Central memory CD4-positive, alpha-beta T cell (primary cell): ENCODE measurements at places on chromosomes 12 and 14.

- no peak for DNase-seq
Observed at GRCh38 chr14:77659831-77660230, 43.4 kb upstream of the SPTLC2 start.

- no peak for DNase-seq
Observed at GRCh38 chr14:102891556-102891955, 30.9 kb upstream of the AMN start.

GRCh38 chr12:127150028-127150427 is 1116.9 kb upstream of the TMEM132C start:
- no peak for DNase-seq

GRCh38 chr12:74647256-74647655 is 109.6 kb downstream of the ATXN7L3B start:
- no peak for DNase-seq

- no peak for DNase-seq
Observed at GRCh38 chr12:21129906-21130305, 1.1 kb upstream of the SLCO1B1 start.

DNA sequence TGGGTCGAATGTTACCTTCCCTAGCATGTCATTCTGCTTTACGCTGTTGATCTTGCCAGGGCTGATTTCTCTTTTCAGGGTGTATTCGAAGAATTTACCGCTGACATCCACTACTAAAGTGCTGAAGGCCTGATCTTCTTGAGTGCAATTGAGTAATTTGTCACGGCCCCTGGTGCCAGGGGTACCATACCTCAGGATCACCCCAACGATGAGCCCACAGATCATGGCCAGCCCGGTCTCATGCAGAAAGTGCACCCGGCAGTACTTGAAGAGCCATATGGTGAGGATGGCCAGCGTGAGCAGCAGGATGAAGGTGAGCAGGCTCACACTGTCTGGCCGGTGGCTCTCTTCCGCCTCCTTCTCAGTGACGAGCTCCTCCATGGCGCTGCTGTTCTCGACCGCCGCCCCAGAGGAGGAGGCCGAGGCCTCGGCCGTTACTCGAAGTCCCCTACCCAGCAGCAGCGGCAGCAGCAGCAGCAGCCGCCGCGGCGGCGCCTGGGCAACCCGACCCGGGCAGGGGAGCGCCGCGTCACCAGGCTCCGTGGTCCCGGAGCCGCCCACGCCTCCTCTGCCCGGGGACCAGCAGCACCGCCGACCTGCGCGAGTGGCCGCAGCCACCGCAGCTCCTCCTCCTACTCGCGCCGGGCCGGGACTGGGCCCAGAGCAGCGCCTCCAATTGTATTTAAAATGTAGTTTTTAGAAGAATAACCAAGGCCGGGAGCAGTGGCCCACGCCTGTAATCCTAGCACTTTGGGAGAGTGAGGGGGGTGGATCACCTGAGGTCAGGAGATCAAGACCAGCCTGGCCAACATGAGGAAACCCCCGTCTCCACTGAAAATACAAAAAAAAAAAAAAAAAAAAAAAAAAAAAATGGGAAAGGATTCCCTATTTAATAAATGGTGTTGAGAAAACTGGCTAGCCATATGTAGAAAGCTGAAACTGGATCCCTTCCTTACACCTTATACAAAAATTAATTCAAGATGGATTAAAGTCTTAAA is 58.5 kb upstream of the TMPO start:
- no peak for DNase-seq
